SW 1271 (cell line): ENCODE measurements at places on chromosomes 13 and 19.

DNA sequence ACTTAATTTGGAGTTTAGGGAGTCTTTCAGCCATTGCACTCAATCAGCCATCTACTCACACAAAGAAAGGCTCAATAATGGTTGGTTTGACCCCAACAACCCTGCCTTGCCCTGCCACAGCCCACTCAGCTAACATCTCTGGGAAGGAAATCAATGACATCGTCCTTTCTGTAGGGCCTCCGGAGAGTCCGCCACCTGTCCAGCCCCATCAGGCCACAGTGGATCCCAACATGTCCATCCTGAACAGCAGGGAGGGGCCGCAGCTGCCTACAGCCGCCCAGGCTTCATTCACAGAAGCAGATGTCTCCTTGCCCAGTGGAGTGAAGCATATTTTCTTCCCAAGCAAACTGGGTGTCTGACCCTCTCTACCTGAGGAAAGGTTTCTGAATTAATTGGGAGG lies 4.2 kb upstream of the CDX2 start:
- DNase-seq, result no peak

DNA sequence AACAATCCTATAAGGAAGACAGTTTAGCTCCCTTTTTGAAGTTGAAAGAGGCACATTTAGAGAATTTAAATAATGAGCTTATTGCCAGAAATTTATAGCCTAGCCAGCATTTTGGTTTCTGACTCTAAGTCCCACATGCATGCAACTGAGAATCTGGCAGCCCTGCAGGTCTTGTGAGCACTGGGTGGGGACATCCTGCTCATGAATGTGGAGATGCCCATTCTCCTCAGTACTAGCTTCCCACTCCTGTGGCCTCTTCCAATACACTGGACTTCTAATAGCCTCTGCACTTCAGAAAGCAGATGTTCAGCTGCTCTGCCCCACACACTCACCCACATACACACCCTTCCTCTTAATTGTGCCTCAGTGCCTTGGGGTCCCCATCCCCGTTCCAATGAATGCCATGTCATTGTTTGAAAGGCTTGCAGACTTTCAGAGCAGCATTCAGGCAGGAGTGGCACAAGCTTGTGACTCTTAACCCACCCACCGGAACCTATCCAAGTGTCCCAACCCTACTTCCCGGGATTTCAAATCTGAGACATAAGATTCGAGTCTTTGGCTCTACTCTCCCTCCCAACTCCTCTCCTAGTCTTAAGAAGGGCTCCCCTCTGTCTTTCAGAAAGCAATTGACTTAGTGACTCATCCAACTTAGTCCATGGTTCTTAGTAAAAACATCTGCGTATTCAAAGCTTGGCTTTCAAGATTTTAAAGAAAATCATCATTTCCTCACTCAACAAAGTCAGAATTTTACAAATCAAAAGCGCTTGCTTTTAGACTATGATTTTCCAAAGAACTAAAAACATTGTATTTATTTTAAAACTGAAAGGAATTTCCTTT lies 80.0 kb upstream of the FREM2 start:
- DNase-seq, result no peak

DNA sequence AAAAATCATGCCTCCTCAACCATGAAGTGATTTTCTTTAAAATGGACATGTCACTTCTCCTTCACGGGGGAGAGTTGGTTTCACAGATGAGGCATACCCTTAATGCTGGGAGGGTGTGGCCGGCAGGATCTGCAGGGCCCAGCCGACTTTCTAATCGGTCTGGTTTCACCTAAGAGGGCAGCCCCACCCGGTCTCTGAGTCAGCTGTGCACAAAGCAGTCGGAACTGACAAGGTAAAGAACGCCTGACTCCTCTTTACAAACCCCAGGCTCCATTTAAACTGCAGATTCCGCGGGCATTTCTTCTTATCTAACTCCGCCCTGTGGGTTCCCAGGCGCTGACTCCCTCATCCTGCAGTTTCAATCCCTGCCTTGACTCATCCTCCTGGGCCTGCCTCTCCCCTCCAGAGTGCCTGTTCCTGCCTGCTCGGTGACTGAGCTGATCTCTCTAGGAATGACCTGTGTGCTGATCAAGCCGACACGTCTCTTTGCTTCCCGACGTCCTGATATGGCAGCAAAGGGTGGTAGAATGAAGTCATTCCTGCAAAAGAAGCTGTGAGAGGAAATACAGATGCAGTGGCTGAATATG lies 63.4 kb downstream of the EFNB2 start:
- peak; percentile 23 for DNase-seq

DNA sequence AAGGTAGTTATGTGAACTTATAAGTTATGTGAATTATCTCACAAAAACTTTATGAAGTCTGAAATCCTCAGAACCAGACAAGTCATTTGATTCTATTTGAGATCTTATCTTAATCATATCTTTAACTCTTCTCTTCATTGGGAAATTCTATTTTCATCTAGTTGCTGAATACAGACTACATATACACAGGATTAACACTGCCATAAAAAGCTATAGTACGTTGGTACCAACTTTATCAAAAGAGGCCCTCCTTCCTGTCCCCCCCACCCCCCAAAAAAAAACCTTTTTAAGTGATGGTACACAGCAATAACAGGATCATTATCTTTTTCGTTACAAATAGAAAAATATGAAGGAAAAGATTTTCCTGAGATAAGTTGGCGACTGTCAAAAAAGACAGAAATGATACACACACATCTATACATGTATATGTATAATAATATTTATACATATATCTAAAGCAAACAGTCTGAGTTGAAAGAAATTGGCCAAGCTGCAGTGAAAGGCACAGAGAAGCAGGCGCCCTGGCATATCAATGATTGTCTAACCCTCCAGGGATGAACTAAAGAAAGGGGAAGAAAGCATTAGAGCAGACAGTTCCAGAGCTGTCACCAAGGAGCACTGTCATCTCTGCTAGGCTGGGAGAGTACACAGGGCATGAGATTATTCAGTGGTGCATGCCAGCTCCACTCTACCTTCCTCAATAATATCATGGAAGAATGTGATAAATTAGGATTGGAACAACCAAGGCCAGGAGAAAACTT lies 116.7 kb downstream of the KLF12 start:
- no peak for DNase-seq

GRCh38 chr19:48319647-48320541 lies 5.5 kb upstream of the EMP3 start:
- peak; percentile 27 for DNase-seq
